ENCODE measurements at places on chromosomes 1 and 21.

DNA sequence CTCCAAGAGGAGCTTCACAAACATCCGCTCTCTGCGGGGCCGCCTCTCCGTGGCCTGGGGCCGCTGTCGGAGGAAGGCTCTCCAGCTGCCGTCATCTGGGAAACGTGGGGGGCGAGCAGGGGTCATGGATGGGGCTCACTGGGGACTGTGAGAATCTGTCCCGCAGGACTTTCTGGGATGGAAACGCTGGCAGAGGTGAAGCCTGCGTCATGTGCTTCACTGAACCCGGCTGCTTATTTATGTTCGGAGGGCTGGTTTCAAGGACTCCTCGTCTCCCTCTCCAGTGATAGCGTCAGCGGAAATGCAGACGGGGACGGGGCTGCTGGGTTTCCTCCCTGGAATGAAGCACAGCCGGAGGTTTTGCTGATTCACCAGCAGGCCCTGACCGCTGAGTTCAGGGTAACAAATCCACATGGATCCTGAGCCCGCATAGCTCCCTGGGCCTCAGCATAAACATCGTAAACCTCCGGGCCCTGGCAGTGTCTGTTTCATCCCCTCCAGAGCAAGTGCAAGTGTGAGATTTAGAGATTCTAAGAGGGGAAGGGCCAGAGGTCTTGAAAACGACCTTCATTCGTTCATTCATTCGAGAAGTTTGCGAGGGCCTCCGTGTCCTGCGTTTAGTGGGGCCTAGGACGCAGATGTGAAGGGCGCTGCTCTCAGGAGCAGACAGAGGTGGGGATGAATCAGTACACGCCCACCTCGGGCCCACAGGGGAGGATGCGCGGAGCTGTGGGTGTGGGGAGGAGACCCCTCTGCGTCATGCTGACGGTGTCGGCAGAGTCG, 7.0 kb upstream of the POFUT2 start:
- peak; percentile 83 for DNase-seq

DNA sequence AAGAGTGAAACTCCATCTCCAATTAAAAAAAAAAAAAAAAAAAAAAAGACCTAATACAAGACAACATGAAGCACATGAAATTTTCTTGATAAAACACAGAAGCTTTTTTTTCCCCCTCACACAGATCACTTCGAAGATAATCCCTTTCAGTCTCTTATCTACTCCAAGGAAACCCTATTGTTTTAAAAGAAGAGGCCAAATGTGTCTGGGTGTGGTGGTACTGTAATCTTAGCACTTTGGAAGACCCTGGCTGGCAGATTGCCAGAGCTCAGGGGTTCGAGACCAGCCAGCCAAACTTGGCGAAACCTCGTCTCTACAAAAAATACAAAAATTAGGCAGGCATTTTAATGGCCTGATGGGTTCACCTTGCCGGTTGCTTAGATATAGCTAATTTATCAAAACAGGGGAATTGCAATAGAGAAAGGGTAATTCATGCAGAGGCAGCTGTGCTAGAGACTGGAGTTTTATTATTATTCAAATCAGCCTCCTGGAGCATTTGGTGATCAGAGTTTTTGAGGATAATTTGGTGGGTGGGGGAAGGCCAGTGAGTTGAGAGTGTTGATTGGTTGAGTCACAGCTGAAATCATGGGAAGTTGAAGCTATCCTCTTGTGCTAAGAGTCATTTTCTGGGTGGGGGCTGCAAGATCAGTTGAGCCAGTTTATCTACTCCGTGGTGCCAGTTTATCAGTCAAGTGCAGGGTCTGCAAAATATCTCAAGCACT, 62.5 kb downstream of the SLC16A1 start:
- DNase-seq = no peak

GRCh38 chr1:162389971-162390370, 8.4 kb downstream of the C1orf226 start:
- no peak for DNase-seq

GRCh38 chr21:39362733-39363132, 13.8 kb upstream of the HMGN1 start:
- no peak for DNase-seq

GRCh38 chr1:98030483-98030882, 109.6 kb upstream of the DPYD start:
- no peak for DNase-seq

DNA sequence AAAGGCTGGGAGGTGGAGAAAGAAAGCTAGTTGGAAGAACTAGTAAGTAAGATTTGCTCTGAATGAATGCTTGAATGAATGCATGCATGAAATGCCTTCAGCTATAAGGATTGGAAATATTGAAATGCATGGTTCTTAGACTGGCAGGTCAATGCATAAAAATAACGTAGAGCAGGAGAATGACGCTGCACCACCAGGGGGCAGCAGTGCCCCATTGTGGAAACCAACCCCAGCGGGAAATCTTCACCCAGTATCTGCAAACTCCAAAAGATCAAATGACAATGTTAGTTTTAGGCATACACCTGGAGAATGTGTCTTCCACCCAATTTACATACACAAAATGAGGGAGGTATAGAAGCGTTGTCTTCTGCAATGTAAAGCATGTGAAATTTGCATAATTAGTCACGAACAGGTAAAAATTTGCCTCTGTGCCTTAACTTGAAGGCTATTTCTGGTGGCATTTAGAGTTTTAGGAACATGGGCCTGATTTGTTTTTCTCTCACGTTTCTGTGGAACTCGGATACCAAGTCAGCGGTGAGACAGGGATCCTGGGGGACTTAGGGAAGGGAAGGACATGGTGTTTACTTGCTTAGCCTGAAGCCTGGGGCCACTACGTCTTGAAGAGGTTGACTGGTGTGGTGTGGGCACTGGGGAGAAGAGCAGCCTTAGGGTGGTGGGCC, 78.6 kb downstream of the HHAT start:
- no peak for DNase-seq

DNA sequence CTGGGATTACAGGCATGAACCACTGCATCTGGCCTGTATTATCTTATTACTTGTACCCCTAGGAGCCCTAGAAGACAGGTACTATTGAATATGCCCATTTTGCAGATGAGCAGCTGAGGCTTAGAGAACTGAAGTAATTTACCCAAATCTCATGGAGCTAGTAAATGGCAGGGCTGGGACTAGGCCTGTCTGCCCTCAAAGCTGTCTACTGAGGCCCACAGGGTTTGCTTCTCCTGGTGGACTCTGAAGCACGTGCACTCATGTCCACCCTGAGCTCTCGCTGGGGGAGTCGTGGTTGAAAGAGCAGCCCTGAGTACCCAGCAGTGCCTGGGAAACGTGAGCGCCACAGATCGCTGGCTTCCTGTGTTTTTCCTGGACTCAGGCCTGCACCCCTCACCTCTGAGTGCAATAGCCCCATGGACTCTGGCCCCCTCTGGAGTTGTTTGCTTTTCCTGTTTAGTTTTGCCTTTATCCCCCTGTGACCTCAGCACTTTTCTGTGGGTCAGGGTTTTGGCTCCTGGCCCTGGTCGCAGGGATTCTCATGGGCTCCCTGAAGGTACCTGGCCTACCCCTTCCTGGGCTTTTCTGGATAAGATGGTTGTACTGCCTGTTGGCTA, 52.4 kb downstream of the ARHGEF10L start:
- no peak for DNase-seq

DNA sequence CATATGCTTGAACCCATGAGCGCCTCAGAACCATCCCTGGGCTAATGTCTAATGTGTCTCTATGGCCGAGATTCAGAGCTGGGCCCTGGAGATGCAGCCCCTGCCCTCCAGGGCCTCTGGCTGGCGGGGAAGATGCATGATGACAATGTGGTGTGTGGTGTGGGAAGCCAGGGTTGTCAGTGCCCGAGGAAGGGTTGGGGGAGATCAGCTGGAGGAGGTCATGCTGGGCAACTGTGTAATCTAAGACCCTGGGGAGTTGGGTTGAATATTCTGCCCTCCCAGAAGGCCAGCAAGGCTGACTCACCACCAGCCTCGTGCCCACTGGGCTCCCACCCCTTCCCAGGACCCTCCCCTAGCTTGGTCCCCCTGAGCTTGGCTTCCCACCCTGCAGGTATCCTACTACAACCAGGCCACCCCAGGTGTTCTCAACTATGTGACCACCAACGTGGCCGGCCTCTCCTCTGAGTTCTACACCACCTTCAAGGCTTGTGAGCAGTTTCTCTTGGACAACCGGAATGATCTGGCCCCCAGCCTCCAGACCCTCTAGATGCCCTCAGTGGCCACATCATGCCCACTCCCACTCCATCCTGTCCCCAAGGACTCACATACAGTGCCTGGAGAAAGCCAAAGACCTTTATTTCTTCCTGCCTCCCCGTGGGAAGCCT, 14.6 kb downstream of the FAM151A start:
- no peak for DNase-seq

- no peak for DNase-seq
Observed at GRCh38 chr1:225697428-225697827, 44.5 kb upstream of the ENAH start.

GRCh38 chr1:225944387-225944786, 3.4 kb upstream of the LEFTY2 start:
- no peak for DNase-seq

GRCh38 chr1:165284454-165284853, 72.1 kb downstream of the LMX1A start:
- DNase-seq = no peak

DNA sequence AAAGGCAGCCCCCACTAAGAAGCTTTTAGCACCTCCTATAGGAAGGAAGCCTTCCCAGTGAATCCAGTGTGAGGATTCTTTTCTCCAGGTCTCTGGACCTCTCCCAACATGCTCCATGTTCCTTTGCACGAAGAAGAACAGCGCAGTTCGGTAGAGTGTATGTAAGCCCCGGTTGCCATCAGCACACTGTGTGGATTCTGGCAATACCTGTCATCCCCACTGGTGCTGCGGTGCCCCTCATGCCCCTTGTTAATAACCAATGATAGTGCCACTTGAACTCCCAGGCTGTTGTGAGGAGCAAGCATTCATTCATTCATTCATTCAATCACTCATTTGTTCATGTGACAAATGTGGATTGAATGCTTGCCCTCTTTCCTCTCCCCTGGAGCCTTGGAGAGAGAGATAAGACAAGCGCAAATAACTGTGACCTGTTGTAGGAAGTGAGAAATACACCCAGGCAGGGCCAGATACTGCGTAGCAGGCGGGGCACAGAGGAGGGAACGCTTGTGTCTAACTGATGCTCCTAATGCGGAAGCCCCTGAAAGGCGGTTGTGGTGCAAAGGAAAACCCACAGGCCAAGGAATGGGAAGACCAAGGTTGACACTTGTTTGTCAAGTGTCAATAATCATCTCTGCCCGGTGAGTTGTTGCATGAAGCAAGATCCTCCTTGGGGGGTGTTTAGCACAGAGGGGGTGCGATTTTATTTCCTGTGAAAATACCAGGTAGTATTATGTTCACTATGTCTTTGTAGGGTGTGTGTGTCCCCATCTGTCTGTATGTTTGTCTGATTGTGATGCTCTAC, 9.8 kb downstream of the LGR6 start:
- DNase-seq = no peak

- DNase-seq = no peak
Observed at GRCh38 chr1:15501208-15502032, 22.6 kb downstream of the CASP9 start.

Data from kidney epithelial cell (primary cell).